ENCODE measurements at places on chromosomes 5 and 9.

- DNase-seq, result no peak
Measured at GRCh38 chr9:79254900-79255650, 316.7 kb upstream of the TLE4 start.

- no peak for DNase-seq
Measured at GRCh38 chr9:128568470-128569078, 16.2 kb downstream of the SPTAN1 start.

GRCh38 chr5:80623999-80624398 is 30.5 kb upstream of the MSH3 start:
- DNase-seq, result no peak

DNA sequence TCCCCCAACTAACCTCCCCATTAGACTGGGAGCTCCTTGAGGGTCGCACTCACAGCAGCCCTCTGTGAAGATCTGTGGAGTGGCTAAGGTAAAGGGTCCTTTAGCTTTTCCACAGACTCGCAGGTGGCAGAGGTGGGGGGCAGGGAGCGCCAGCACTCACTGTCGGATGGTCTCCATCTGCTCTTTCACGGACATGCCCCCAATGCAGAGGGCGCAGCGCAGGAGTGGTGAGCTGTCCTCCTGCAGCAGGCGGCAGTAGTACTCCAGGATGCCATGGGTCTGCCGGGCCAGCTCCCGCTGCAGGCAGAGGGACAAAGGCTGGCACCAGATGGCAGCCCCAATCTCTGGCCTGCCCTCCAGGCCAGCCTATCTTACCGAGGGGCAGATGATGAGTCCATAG is 2.2 kb downstream of the DDX41 start:
- DNase-seq, result no peak
